ENCODE measurements at places on chromosomes 7 and 10.

GRCh38 chr7:7190142-7190541 lies 7.8 kb downstream of the C1GALT1 start:
- DNase-seq: no peak

GRCh38 chr7:80740778-80741545 lies 102.5 kb downstream of the CD36 start:
- no peak for DNase-seq

GRCh38 chr10:18504161-18504560 lies 147.2 kb downstream of the NSUN6 start:
- DNase-seq: no peak

- DNase-seq: no peak
Observed at GRCh38 chr7:39301543-39301942, 264.7 kb upstream of the YAE1 start.

- DNase-seq: no peak
Observed at GRCh38 chr7:145543242-145543641, 573.4 kb upstream of the CNTNAP2 start.
